HT1080 (cell line): ENCODE measurements at places on chromosomes 2 and 18. TPM values are rescaled to one million over a fixed set of nuclear protein-coding genes. Genes with fewer than 3 reads are reported as not detected.

GRCh38 chr2:65382323-65382722, 50.1 kb downstream of the SPRED2 start:
- no peak for DNase-seq

- DNase-seq = peak; percentile 34
Observed at GRCh38 chr18:50507120-50507590, 52.7 kb upstream of the MAPK4 start.

GRCh38 chr2:189854187-189854586, 69.9 kb downstream of the PMS1 start:
- no peak for DNase-seq

GRCh38 chr2:78861546-78861945, 164.0 kb upstream of the REG3G start:
- peak; percentile 10 for DNase-seq

- DNase-seq = no peak
Observed at GRCh38 chr2:127158614-127159290, 51.8 kb upstream of the BIN1 start.

GRCh38 chr2:238956676-238957075, 108.8 kb downstream of the TWIST2 start:
- no peak for DNase-seq

LRATD1 gene
- total RNA-seq = 8.2 and 11.1 TPM in 2 replicates

CCDC150 gene
- total RNA-seq = 7.5 and 8.4 TPM in 2 replicates

- DNase-seq = no peak
Observed at GRCh38 chr2:113976277-113976928, 86.5 kb downstream of the ACTR3 start.
